ENCODE measurements at places on chromosomes 7 and 10. TPM values are rescaled to one million over a fixed set of nuclear protein-coding genes. Genes with fewer than 3 reads are reported as not detected.

Gene CALML3
- not detected for total RNA-seq

Gene VGF
- total RNA-seq: not detected

Gene CNTNAP2
- not detected for total RNA-seq

Gene LIPM
- total RNA-seq: not detected

Gene MMP21
- 0.30 TPM for total RNA-seq

Gene PRLHR
- total RNA-seq: not detected

Gene CD36
- total RNA-seq: 132 TPM

Gene ZNF22
- 3.3 TPM for total RNA-seq

Gene CXCL12
- 235 TPM for total RNA-seq

Gene SPDYE6
- total RNA-seq: not detected

Gene AKR1D1
- not detected for total RNA-seq

Gene ENKUR
- total RNA-seq: 0.23 TPM

Gene LFNG
- total RNA-seq: 2.1 TPM

Gene INSYN2A
- total RNA-seq: 0.15 TPM

Gene PRSS37
- not detected for total RNA-seq

Gene CNPY1
- not detected for total RNA-seq

Gene PON1
- not detected for total RNA-seq

Gene PRXL2A
- total RNA-seq: 1.4 TPM

Gene STAG3
- 1.4 TPM for total RNA-seq

Gene NAT16
- total RNA-seq: not detected

Gene ASZ1
- not detected for total RNA-seq

Gene RSU1
- total RNA-seq: 56.3 TPM

Gene NRP1
- total RNA-seq: 185 TPM

Gene PDZD7
- 2.0 TPM for total RNA-seq

Gene C10orf95
- not detected for total RNA-seq

Gene NME8
- total RNA-seq: not detected

Gene FGFR2
- total RNA-seq: not detected

Gene SORCS3
- total RNA-seq: not detected

Gene C10orf67
- total RNA-seq: not detected

Measured in smooth muscle cell of the coronary artery (primary cell).